ENCODE measurements at places on chromosomes 3 and 15.

DNA sequence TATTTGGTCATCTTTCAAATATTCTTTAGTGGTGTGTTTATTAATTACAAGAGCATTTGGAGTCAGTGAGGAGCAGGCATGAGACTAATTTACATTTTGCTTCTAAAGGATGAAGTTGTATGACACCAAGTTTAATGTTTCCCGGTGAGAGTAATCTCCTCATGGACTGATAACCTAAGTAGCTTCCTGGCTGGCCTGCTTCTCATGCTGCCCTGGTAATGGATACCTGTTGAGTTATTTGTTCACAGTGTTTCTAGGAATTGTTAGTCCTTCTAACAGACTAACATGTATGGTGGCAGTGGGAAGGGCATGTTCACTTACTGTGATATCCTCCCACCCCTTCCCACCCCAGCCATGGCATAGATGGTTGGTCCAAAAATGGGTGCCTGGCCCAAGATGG is 69.3 kb upstream of the CMTM7 start:
- DNase-seq: no peak

DNA sequence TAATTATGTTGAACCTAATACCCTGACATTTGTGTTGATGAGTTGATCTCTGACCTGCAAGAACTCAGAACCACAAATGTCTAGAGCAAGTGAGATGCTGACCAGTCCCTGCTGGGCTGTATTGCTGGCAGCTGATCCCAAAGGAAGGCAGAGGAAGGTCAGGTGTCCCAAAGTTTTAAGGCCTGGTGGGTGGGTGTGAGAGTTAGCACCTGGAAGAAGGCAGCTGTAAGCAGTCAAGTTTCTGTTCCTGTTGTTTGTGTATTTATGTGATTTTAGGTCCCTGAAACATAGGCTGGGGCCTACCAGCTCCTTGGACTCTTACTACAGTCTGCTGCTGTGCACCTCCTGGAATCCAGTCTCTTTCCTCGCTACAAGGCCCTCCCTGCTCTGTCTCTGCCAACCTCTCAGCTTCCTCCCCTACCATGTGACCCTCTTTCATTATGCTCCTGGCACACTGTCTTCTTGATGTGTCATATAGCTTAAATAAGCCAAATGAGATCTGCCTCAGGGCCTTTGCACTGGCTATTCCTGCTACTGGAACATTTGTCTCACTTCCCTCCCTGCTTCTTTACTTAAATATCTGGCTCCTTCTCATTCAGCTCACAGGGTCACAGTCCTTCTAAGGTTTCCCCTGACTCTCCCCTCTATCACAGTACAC is 31.0 kb upstream of the ATOSA start:
- DNase-seq: no peak

DNA sequence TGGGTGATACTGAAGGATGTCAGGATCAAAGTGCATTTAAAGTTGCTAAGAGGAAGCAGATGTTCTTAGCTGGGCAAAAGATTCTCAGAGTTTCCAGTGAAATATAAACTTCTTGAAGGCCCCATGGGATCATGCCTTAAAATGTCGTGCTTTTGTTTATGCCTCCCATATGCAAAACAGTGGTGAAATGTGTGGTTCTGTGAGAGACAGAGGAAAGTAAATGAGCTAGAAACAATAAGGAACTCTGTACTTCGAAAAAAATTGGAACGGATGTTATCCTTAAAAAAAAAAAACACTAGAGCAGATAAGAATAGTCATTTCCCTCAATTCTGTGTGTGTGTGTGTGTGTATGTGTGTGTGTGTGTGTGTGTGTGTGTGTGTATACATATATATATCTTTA is 497.0 kb upstream of the TBL1XR1 start:
- DNase-seq: no peak

DNA sequence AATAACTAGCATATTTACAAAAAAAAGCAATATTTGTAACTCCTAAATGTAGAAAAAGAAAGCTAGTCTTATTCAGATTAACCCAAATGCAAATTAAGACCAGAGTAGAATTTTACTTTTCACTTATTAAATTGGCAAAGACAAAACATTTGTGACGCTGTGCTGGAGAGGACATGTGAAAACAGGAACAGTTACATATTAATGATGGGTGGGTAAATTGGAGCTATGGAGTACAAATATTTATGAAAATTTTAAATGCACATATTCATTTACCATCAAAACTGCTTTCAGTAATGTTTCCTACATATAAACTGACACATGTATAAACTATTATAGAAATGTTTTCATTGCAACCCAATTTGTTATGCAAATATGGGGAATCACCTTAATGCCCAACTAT is 278.9 kb upstream of the POU1F1 start:
- no peak for DNase-seq

GRCh38 chr3:73315706-73316105 is 254.2 kb downstream of the EBLN2 start:
- no peak for DNase-seq

DNA sequence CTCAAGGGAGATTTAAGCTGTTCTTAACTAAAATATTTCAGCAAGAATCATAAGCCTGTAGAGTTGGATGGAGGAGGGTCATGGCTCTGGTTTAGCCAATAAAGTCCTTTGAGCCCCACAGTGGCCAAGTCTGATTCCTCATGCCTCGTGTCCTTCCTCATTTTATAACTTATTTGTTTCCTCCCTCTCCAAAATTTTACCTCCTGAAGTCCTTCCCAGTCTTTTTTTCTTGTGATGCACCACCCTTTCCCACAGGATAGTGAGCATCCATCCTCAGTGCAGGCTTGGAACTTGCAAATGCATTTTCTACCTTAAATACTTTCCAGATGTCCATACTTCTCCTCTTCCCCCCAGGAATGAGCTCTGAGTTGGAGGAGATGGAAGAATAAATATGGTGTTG is 162.7 kb upstream of the AGTR1 start:
- no peak for DNase-seq

DNA sequence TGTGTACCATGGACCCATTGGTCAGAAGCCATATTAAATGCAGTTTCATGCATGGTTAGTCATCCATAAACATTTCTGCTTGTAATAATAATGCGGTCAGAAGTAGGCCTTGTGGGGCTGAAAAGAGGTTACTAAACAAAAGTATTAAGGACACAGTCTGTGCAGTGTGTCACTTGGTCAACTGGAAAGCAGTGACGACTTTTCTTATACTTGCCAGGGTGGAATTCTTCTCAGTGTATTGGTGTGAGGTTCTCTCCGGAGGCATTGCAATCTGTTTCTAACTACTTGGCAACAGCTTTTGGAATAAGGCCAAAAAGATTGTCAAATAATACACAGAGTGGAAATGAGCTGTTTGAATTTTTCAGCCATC is 46.8 kb downstream of the CHL1 start:
- DNase-seq: no peak

DNA sequence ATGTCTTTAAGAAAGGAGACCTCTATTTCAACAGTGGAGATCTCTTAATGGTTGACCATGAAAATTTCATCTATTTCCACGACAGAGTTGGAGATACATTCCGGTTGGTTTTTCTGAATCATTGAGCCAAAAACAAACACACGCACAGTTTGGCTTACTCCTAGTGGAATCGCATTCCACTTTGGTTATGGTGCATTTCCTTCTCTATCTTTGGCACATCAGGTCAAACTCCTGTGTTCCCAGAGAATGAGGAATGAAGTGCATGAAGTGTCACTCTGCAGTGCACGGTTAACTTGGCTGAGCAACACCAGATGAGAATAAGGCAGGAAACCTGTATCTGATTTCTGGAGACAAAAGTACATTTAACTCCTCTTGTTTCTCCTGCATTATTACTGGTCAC is 38.5 kb downstream of the HDC start:
- no peak for DNase-seq

- no peak for DNase-seq
These were observed 40.1 kb upstream of the TM4SF19 start for GRCh38 chr3:196378146-196378841.

DNA sequence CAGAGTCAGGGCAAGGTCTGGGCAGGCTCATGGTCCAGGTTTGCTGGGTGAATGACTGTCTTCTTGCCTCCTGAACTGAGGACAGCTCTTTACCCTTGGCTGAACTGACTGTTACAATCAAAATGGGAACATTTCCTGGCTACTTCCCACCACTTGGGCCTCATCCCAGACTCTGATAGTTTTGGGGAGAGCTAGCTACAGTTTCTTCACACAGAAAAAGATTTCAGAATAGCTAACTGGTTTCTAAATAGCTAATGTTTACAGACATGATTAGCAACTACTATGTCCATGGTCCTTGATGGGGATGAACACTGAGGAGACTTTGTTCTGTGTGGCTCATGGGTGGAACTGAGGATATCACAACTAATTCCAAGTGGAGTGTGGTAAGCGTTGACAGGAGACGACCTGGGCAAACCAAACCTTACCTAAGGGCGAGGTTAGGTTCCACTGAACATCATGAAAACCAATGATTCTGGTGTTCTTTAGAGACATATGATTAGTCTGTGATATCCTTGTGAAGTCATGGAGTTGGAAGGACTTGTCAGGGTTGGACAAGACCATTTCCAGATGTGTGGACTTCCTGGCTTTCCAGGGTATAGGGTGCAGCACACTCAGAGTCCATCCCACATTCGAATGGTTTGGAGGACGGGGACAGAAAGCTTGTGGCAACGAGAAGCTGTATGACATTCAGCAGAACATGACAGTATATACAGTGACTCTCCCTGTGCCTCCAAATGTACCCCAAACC is 7.3 kb downstream of the ALPK3 start:
- DNase-seq: no peak

DNA sequence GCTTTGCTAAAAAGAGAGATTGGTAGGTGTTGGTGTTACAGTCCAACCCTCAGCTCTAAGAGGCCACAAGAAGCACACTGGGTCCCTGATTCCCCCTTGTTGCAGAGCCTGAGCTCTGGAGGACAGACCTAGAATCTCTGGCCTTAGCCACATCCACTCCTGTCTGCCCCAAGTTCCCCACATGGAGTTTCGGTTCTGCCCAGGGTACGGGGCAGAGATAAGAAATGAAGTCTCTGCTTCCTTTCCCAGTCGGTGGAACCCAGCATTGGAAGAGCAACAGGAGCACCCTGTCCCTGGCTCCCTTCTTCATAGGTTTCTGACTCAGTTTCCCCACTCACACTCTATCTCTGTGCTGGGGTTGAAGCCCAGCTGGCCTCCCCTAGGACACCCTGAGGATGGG is 13.2 kb downstream of the PRR23E start:
- no peak for DNase-seq

GRCh38 chr3:31249545-31249944 is 283.2 kb upstream of the STT3B start:
- no peak for DNase-seq

GRCh38 chr15:77575203-77575934 is 57.3 kb downstream of the LINGO1 start:
- DNase-seq: no peak

GRCh38 chr3:113243071-113243470 is 31.7 kb downstream of the BOC start:
- no peak for DNase-seq

DNA sequence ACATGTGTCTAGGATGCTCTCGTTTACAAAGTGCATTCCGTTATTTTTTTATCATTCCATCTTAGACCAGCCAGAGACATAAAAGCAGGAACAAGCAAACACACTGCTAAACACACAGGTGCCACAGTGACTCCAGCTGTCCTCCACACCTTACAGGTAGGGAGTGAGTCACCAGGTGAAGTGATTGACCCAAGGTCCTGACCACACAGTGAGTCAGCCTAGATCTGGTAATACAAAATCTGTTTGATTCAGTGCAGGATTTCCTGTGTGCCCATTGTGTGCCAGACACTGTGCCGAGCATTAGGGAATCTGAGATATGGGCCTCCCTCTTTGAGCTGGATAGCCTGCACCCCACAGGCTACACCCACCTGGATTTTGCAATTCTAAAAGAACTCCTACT is 16.7 kb upstream of the BFSP2 start:
- no peak for DNase-seq

- DNase-seq: no peak
These were observed 37.2 kb upstream of the BDH1 start for GRCh38 chr3:197593046-197593380.

GRCh38 chr15:100753503-100753902 is 126.1 kb upstream of the ALDH1A3 start:
- no peak for DNase-seq

DNA sequence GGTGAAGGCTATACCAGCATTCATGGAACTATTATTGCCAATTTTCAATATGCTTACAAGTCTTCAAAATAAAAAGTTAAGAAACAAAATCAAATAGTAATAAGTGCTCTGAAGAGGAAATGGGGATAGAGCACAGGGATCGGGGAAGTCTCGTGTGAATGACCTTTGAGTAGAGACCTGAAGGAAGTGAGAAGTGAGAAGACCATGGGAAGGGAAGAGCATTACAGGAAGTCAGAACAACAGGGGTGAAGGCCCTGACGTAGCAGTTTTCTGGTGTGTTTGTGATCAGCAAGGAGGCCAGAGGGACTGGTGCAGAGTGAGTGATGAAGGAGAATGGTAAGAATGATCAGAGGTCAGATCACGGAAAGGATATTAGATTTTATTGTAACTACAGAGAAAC is 48.1 kb downstream of the STAC start:
- DNase-seq: no peak

DNA sequence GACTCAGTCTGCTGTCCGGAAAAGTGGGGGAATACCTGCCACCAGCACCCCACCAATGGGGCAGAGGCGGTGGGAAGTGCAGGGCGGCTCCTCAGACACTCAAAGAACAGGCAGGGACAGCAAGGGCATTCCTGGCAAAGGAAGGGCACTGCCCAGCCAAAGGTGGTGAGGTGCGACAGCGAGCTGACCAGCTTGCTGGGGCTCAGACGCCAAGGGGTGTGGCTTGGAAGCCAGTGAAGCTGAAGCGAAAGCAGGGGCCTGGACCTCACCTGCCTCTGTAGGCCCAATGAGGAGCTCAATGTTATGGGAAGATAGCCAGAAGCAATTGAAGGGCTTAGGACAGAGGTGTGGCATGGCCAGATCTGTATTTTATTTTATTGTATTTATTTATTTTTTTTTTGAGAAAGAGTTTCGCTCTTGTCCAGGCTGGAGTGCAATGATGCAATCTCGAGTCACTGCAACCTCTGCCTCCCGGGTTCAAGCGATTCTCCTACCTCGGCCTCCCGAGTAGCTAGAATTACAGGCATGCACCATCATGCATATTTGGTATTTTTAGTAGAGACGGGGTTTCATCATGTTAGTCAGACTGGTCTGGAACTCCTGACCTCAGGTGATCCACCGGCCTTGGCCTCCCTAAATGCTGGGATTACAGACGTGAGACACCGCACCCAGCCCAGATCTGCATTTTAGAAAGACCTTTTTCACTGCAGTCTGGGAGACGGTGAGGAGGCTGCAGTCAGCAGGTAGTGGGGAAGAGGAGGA is 4.4 kb upstream of the LMAN1L start:
- DNase-seq: no peak

- no peak for DNase-seq
These were observed 83.0 kb downstream of the CBLB start for GRCh38 chr3:105785803-105786202.

Data from stimulated activated CD4-positive, alpha-beta T cell treated with anti-CD3 and anti-CD28 coated beads, TNF-alpha, amount 100 ng/mL, for 1 hour (primary cell).